ENCODE measurements at places on chromosomes 5 and 9.

DNA sequence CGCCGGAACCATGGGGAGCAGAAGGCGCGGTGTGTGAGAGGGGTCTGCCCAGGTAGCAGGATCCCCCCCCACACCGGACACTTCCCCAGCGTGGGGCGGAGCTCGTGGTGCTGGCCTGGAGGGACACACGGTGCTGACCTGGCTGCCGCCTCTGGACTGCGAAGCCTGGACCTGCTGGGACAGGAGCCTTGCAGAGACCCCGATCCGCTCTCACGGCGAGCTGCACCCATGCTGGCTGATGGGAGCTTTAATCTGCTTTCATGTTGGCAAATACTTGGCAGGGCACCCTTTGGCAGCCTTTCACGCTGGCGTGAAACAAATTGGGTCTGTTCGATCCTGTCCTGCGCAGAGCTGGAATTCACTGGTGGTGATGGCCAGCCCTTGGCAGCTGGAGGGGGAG is 7.4 kb downstream of the NKD2 start:
- no peak for DNase-seq

DNA sequence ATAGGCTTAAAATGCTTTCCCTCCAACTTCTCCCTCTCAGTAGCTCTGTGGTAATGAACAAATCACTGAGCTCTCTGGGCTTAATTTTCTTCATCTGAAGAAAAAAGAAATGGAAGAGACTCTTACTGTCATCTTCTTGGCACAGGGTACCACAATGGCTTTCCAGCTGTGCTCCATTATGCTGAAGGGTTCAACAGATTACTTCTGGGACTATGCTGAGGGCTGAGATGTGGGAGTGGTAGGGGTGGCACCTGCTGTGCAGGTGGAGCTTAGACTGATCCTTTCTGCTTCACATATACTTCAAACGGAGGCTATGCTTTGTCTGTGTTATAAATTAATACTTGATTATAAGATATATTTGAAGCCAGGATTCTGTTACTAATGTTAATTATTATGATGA is 840.2 kb upstream of the C9orf72 start:
- no peak for DNase-seq

GRCh38 chr5:175340180-175340579 is 103.8 kb downstream of the DRD1 start:
- no peak for DNase-seq

DNA sequence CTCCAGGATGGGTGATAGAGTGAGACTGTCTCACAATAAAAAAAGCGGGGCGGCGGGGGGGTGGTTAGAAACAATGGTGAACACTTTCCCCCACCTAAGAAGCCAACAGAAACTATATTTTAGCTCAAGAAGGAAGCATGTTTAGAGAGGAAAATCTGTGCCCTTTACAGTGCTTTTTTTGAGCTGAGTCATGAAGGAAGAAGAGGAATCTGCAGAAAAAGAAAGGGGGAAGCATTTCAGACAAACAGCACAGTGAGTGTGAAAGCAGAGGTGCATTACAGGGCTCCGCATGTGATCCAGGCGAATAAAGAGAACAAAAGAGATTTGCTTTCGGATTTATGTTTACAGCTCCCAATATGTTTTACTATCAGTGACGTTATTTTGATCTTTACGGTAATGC is 1504.6 kb upstream of the WWC1 start:
- no peak for DNase-seq

DNA sequence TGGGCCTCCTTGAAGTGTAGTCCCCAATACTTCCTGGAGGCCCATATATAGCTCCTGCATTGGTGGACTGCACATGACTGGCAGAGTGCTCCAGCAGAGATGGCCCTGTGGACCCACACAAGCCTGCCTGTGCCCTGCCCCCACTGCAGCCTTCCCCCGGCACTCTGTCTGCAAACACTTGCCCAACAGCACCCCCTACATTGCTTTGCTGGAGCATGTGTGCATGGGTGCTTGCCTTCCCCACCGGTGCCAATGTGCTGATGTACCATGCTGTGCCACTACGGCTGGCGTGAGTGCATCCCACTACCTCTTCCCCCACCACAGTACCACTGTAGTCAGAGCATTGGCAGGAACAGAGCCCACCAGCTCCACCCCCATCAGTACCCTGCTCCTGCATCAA is 563.6 kb upstream of the CTNND2 start:
- DNase-seq: no peak

GRCh38 chr5:135161221-135161620 is 127.2 kb upstream of the PITX1 start:
- no peak for DNase-seq

DNA sequence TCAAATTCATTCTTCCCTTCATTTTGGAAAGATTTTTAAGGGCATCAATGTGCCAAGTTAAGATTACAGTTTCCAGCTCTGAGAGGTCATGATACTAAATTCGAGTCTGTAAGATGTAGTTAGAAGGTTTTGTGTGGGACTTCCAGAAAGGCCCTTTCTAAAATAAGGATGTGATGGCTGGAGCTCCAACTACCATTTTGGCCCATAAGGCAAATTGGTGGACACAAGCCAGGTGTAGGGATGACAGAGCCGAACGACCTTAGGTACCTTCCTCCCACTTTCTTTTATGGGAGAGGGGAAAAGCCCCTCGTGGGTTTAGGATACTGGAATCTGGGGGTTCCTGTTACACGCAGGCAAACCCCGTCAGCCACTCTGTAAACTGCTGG is 54.3 kb upstream of the PTPDC1 start:
- no peak for DNase-seq

DNA sequence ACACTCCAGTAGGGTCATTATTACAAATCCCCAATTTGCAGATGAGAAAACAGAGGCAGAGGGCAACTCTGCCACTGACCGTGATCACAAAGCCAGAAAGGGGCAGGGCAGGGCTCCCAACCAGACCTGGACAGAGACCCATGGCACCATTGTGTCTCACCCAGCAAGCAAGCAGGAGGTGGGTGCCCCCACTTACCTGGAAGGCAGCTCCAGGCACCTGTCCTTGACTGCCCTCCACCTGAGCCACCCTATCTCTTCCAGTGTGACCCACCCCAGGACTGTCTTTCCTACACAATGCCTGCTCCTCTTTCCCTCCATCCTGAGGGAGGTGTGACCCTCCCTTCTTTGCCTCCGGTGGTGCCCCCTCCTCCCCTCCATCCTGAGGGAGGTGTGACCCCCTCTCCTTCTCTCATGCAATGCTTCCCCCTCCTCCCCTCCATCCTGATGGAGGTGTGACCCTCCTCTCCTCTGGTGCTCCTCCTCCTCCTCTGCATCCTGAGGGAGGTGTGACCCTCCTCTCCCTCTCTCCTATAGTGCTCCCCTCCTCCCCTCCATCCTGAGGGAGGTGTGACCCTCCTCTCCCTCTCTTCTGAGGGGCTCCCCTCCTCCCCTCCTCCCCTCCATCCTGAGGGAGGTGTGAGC is 198.0 kb downstream of the MED10 start:
- no peak for DNase-seq

- DNase-seq: no peak
Observed at GRCh38 chr5:175238326-175238725, 205.7 kb downstream of the DRD1 start.

GRCh38 chr5:170302653-170303501 is 5.3 kb upstream of the LCP2 start:
- DNase-seq: no peak

- no peak for DNase-seq
Observed at GRCh38 chr9:76176171-76176570, 218.1 kb downstream of the RFK start.

DNA sequence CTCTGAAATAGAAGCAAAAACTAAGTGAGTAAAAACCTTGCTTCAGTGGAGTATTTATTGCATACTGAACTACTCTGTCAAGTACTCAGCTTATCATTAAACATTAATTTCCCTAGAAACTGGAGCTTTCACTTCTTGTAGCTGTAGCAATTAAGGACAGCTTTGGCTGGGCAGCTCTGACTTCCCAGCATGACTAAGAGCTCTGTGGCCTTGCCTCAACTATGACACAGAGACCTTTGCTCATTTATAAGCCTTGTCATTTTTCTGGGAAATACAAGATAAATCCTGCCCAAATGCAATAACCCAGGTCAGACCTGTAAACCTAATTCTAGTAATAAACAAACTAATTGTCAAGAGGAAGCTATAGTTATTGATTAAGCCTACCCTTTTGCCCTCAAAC is 65.4 kb upstream of the STK32A start:
- DNase-seq: no peak

DNA sequence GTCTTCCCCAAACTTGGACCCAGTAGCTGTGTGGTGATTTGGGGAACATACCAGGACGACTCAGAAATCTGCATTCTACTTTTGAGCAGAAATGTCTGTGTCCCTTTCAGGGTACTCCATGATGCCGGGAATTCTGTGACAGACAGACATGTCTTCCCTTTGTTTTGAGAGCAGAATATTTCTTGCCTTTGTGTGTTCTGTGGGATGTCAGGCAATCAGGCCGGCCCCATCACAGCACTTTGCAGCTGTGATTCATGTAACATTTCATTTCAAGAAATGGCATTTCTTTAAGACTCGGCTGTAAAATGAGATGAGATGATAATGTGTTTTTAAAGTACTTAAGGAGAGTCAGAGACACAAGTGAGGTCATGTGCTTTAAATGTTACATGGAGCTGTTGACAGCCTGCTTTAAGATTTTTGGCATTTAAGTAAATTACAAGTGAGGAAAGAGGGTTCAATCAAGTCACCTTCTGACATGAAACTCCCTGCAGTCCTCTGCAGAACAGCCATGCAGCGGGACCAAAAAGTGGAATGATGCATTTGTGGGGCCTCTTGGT is 98.7 kb downstream of the SLC28A3 start:
- no peak for DNase-seq

DNA sequence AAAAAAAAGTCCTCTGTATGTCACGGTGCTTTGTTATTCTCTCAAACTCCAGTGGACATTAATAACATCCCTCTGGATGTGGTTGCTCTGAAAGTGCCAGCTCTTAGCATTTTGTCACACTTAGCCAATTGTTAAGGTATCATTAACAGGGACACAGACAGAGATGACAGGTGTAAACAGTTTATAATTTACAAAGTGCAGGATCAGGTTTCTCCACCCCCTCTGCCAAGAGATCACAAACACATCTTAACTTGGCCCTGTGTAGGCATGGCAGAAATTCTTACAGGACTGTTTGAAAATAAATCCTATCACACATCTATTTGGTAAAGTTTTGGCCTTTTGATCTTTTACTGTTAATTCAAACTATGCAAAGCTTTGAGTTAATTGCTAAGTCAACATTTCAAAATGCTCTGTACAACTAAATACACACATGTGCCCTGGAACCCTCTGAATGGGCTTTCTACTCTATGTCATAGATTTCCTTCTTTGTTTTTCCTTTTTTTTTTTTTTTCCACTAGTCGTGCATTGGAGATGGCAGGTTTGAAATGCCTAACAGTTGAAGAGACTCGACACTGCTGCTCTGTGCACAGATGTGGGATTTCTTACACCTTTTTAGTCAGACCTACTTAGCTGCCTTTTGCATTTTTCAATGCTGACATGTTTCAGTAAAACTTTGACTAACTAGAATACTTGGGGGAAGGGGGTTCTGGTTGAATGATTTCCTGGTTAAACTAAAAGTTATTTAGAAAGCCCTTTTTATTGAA is 41.7 kb downstream of the SEMA6A start:
- no peak for DNase-seq

GRCh38 chr5:59847586-59847985 is 45.9 kb downstream of the PDE4D start:
- no peak for DNase-seq

DNA sequence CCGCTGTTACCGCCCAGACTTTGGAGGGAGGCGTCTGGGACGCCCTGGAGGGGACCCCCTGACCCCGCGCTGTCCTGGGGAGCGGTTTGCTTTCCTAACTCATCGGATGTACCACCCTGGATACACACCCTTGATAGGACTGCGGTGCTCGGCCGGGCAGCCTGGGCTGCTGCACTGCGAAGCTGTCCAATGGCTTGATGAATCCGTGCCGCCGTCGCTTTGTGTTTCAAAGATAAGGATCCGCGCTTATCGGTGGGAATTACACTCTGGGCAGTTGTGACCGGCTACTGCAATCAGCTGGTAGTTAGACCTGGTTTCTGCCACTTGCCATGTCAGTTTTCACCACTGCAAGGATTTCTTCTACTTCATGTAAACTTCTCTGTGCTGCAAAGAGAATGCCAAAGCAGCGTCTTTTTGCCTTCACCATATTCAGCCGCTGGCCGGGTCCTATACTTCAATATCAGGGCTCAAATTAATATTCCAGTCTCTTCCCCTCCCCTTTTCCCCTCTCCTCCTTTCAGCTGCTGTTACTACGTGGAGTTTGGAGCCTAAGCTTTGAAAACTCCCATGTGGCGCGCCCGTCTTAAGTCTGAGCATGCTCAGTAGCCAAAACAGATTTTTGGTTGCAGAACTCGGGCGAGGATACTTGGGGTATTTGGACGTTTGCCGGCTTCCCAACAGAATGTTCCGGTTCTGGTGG is 727 bp downstream of the SMAD5 start:
- DNase-seq: no peak

DNA sequence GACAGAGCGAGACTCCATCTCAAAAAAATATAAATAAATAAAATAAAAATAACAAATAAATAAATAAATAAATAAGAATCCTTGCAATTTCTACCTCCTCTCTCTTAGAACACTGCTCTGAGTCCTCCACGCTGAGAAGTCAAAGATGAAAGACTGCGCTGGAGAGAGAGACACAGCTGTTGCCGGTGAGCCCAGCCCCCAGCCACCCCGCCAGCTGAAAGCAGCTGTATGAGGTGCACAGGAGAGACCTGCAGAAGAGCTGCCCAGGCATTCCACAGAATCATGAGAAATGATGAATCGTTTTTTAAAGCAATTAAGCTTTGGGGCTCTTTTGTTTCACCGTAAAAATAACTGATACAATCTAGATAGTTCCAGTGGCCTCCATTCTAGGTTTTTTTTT is 16.3 kb upstream of the STRBP start:
- DNase-seq: no peak

- no peak for DNase-seq
Observed at GRCh38 chr5:37667430-37667829, 172.4 kb downstream of the GDNF start.

GRCh38 chr9:1947438-1947837 is 67.7 kb upstream of the SMARCA2 start:
- no peak for DNase-seq

- DNase-seq: no peak
Observed at GRCh38 chr5:107072967-107073366, 597.8 kb downstream of the EFNA5 start.

GRCh38 chr5:2066373-2066772 is 183.6 kb upstream of the IRX4 start:
- DNase-seq: no peak

- DNase-seq: no peak
Observed at GRCh38 chr9:26462751-26463150, 429.9 kb downstream of the CAAP1 start.

GRCh38 chr9:9142001-9142400 is 1342.4 kb upstream of the DMAC1 start:
- no peak for DNase-seq

- no peak for DNase-seq
Observed at GRCh38 chr5:35185518-35185917, 44.8 kb downstream of the PRLR start.

GRCh38 chr9:88590558-88591146 is 55.7 kb downstream of the NXNL2 start:
- DNase-seq: no peak

- no peak for DNase-seq
Observed at GRCh38 chr5:174384509-174384947, 339.0 kb downstream of the NSG2 start.
